ENCODE measurements at places on chromosomes 1 and 21. TPM values are rescaled to one million over a fixed set of nuclear protein-coding genes. Genes with fewer than 3 reads are reported as not detected.

ORC1 gene
- total RNA-seq, result 43.5 TPM

- no peak overlapping the region for H3K27ac ChIP-seq
- no peaks in the 10 kb centered on the region for H3K36me3 ChIP-seq
- peaks cover 35% of the 10 kb centered on the region for H3K27me3 ChIP-seq
- H3K4me1 ChIP-seq, result peaks cover 15% of the 10 kb centered on the region
Observed at GRCh38 chr1:109243860-109244552, 5.3 kb upstream of the CELSR2 start.

DNA sequence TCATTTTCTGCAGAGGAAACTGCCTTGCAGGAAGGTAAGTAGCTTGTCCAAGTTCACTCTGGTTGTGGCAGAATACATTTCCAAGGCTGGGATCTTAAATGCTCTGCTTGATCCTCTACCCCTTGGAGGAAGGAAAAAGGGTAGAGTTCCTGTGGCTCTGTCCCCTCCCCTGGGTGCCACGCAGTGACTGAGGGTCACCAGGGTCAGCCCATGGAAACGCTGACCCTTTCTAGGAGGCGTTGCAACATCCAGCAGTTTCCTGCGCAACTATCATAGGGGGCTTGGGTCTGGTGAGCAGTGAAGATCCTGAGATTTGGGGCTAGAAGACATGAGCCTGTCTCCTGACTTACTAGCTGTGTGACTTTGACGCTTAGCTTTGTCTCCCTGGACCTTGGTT lies 29.4 kb upstream of the EPS8L3 start:
- no peak overlapping the region for H3K27ac ChIP-seq
- no peak for DNase-seq
- no peak overlapping the region for H3K4me3 ChIP-seq
- no peaks in the 10 kb centered on the region for H3K27me3 ChIP-seq
- H3K4me1 ChIP-seq, result peaks cover 78% of the 10 kb centered on the region

GRCh38 chr1:3186526-3186921 lies 117.5 kb downstream of the PRDM16 start:
- H3K27me3 ChIP-seq, result peaks cover 7% of the 10 kb centered on the region
- H3K27ac ChIP-seq, result no peak overlapping the region
- no peak for DNase-seq
- no peaks in the 10 kb centered on the region for H3K36me3 ChIP-seq

All from activated T-cell treated with anti-CD3 and anti-CD28 coated beads, Interleukin-2, amount 50 U/mL, for 72 hours (primary cell).